NCI-H2171 treated with DMSO at 0.1 percent for 48 hours (cell line): ENCODE measurements at places on chromosomes 7 and 10.
A peak's percentile ranks its signal among the peaks of the same experiment; 100 is the strongest.

- peak; percentile 8 for DNase-seq
Observed at GRCh38 chr10:71231206-71231605, 18.8 kb downstream of the UNC5B start.

DNA sequence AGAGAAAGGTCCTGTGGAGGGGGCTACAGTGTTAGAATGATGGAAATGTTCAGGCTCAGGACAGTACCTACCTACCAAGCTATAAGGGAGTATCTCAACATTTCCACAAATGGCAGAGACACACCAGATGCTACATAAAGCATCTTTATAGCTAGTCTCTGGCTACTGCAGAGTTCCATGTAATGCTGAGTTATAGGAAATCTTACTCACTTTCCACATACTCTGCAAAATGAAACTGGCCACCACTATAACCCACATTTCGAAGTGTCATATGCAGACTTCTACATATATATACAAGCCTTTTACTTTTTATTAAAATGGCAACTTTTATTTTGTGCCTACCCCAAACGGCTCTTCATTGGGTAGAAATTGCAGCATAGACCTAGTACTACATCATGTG lies 85.5 kb downstream of the FAS start:
- no peak for DNase-seq

DNA sequence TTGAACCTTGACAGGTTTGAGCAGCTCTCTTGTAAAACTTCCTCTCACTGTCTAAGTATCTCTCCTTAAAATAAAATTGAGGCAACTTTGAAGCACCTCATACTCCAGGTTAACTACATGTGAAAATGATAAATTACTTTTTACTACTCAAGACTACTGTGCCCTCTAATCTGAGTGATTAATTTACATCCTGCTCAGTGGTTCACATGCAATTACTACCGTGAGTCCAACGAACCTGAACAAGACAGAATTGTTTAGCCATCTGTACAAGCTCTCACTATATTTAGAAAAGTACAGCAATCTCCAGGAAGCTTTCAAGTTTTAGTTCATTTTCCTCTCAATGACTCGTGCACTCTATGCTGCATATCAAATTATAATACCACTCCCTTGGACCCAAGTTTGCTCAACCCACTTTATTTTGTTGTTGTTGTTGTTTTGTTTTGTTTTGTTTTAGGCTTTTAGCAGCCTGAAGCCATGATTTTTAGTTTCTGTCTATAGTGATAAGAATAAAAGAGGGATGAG lies 21.2 kb downstream of the PDE1C start:
- peak; percentile 75 for DNase-seq

GRCh38 chr7:28509251-28510025 lies 97.1 kb downstream of the CREB5 start:
- no peak for DNase-seq

GRCh38 chr10:42977032-42977416 lies 99.8 kb upstream of the RET start:
- no peak for DNase-seq

DNA sequence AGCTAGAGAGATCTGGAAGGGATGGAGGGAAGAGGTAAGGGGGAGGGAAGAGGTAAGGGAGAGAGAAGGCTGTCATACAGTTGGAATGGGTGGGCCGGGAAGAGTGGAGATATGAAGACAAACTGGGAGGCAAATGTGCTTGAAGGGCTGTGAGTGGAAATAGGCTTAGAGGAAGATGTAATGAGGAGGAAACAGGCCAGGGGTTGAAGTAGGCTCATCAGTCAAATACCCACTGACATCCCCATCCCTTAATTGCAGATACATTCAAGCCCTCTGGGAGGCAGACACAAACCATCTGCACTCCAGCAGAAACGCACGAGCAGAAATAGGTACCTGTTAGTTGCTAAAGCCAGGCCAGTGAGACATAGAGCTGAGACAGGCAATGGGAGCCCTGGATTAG lies 2.1 kb downstream of the SYNPO2L start:
- no peak for DNase-seq

GRCh38 chr10:86958901-86959736 lies 720 bp downstream of the SNCG start:
- DNase-seq, result no peak

- DNase-seq, result no peak
Observed at GRCh38 chr7:81439591-81439990, 330.3 kb downstream of the HGF start.

DNA sequence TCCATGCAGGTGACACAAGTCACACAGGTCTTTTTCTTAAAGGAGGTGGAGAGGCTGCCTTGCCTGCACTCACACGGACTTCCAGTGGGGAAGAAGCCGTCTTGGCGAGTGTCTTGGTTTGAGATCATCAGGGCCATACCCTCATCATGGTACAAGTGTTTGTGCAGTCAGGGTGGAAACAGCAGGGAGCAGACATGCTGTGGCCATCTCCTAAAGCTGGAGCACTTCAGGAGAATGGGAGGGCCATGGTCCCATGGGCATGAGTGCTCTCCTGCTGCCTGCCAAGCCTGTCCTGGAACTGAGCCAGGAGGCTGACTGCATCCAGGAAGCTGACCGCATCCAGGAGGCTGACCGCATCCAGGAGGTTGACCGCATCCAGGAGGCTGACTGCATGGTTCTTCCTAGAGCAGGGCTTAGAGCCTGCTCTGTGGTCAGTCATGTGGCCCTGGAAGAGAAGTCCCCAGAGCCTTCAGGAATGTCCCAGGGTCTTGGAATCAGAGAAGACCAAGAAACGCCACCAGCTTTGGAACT lies 98.4 kb downstream of the ADARB2 start:
- DNase-seq, result no peak

- DNase-seq, result no peak
Observed at GRCh38 chr10:110006358-110007160, 1.2 kb upstream of the ADD3 start.

- no peak for DNase-seq
Observed at GRCh38 chr10:69201045-69201444, 19.1 kb upstream of the HKDC1 start.

- DNase-seq, result no peak
Observed at GRCh38 chr10:20093600-20093999, 277.4 kb downstream of the PLXDC2 start.

DNA sequence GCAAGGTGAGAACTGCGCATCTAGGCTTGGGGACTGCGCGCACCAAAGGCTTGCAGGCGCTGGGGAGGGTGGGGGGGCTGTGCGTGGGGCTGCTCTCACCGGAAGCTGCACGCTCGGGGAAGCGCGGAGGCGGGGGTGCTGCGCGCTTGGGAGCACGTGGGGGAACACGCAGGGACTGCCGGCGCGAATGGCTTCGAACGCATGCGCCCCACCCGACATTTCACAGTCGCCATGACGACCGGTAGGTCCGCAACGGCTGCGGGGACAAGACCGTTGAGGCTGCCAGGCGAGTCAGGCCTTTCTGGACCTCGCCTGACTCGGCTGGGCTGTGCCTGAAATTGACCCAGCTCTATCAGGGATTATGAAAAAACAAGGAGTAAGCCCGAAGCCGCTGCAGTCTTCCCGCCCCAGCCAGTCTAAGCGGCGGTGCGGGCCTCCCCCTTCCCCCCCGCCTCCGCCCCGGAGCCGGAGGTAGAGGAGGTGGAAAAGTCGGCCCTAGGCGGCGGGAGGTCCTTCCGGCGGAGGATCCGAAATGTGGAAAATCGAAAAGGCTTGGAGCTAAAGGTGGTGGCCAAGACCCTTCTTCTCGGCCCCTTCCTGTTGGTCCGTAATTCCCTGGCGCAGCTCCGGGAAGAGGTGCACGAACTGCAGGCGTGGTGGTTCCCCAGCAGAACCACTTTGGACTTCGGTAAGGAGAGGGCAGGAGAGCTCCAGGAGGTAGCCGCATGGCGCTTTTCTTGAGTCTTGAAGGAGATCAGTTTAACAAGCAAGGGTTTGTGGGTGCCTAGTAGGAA lies 34.9 kb upstream of the STEAP1 start:
- no peak for DNase-seq

DNA sequence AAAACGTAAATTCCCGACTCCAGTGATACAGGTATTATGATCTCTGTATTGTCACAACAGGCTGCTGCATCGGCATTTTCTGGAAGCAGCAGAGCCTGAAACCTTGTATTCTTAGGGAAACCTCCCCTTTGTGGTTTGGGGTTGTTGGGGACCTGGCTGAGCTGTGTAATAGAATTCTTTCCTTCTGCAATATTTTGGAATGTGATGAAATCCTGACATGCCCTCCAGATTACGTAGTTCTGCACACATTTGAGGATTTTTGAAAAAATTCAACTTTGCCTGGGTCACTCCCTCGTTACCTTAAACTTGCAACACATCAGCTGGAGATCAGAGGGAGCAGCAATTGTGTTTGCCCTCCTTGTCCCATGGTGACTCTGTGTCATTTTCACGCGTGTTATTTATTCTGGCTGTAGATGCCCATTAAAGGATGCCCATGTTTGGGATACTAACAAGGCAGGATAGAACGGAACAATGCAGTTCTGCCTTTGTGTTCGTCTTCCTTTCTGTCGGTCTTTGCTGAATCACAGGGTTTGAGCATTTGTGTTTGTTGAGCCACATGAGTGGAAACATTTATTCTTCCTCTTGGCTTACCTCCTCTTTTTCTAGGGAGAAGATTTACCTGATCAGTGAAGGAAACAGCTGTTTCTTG lies 181.7 kb downstream of the TCF7L2 start:
- DNase-seq, result no peak

DNA sequence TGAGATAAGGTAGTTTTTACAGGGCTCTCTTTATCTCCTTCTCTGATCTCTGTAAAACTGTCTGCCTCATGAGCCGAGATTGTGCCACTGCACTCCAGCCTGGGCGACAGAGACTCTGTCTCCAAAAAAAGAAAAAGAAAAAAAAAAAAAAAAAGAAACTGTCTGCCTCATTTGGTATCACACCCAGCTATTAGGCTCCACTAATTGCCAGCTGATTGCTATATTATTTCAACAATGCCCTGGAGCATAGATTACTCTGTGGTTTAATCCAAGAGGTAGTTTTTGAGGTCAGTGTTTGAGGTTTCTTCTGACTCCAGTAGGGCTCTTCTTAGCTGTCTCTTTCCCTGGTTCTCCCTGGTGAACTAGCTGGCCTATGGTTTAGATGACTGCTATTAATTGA lies 268.1 kb upstream of the PLPP4 start:
- DNase-seq, result no peak

DNA sequence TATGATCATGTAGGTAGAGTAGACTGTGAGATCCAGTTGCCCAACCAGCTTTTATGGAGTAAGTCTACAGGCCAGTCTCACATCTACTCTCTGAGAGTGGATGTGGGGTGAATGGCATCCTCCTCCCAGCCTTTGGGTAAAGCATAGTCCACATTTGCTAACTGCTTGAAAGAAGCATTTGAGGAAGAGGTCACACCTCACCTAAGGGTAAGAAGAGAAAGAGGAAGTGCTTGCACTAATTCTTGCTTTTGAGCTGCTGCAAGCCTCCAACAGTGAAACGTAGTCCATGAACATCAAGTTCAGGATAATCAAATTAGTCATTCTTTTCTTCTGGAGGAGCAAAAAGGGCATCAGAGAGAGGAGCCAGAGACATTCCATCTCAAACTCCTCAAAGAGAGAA lies 93.9 kb upstream of the AGR3 start:
- DNase-seq, result no peak

DNA sequence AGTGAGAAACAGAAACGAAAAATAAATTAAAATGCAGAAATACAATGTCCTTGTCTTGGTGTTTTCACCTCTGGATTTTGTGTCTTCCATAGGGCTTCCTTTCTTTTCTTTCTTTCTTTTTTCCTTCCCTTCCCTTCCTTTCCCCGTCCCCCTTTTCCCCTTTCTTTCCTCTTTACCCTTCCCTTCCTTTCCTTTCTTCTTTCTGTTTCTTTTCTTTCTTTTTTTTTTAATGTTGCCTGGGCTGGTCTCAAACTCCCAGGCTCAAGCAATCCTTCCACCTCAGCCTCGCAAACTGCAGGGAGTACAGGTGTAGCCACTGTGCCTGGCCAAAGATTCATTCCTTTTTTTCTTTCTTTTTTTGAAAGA lies 8.8 kb downstream of the ZNF853 start:
- DNase-seq, result no peak

- DNase-seq, result no peak
Observed at GRCh38 chr10:125482637-125483036, 200.3 kb downstream of the TEX36 start.

GRCh38 chr7:27631391-27631790 lies 31.3 kb downstream of the HIBADH start:
- DNase-seq, result no peak

- no peak for DNase-seq
Observed at GRCh38 chr10:86506062-86506461, 15.5 kb downstream of the WAPL start.

GRCh38 chr10:129322933-129323820 lies 143.9 kb upstream of the MGMT start:
- no peak for DNase-seq
